Activated naive CD8-positive, alpha-beta T cell treated with anti-CD3 and anti-CD28 coated beads for 36 hours (primary cell): ENCODE measurements at places on chromosomes 3 and 15.

DNA sequence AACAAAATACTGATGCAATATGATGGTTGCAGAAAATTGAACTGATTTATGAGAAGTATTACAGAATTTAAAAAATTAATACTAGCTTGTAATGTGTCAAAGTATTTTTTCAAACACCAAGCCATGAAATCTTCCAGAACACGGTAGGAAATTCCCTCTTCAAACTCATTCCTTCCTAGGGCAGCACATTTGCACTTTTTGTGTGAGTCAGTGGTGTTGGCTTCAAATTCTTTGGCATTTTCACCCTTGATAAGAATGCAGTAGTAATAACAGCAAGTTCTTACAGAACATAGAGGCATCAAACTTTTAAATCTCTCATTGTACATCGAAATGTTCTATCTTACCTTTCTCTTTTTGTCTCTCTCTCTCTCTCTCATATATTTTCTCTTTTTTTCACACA, 191.8 kb downstream of the CGGBP1 start:
- no peak for DNase-seq

- no peak for DNase-seq
Measured at GRCh38 chr3:117350371-117350770, 640.8 kb downstream of the TUSC7 start.

DNA sequence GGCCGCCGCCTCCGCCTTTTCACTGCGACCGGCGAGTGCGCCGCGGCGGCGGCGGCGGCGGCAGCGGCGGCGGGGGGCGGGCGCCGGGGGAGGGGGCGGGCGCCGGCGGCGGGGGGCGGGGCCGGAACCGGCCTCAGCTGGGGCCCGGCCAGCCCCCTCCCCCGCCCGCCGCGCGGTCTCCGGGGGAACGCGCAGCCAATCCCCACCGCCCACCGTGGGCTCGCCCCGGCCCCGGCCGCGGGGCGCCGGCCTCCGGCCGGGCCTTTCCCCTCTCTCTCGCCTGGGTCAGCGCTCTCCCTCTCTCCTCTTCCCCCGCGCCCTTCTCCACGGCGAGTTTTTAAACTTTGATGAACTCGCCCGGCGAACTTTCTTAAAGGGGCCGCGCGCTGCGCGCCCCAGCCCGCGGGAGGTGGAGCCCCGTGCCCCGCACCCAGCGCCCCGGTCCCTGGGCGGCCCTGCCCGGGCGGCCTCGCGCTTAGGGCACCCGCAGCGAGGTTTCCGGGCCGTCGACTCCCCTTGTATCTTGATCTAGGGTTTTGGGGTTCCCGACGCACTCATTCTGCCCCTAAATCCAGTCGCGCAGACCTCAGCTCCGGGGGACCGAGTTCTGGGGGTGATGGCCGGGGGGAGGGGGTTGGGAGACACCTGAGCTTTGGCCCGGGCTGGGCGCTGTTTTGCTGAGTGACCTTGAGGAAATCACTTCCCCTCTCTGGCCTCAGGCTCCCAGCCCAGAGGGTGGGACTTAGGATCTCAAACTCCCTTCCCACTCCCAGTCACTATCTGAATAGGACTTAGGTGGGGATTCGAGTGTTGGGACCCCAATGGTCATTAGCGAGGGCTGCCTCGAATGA, at the start of gene RBPMS2:
Gene RBPMS2, minus strand, starts transcription at position 39 of the 851 bp plus-strand sequence. CDS start 270 bp downstream, outside the sequence.
- DNase-seq, result no peak

DNA sequence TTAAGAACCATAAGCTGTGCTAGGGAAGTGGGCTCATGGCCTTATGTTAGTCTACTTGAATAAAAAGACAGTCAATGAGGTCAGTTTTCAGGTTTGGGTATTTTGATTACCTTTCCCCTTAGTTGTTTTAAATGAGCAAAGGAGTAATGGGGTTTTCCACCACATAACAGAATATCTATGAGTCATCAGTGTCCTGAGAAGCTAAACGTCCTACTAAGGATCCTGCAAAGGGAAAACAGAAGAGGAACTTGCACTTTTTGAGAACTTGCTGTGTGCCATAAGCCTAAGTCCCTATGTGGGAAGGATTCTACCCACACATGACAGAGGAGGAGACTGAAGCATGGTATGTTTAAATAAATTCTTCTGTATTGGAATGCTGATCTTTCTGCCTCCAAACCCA, 292.8 kb upstream of the TMC3 start:
- no peak for DNase-seq

GRCh38 chr3:196275126-196275525, 12.4 kb downstream of the PCYT1A start:
- no peak for DNase-seq

DNA sequence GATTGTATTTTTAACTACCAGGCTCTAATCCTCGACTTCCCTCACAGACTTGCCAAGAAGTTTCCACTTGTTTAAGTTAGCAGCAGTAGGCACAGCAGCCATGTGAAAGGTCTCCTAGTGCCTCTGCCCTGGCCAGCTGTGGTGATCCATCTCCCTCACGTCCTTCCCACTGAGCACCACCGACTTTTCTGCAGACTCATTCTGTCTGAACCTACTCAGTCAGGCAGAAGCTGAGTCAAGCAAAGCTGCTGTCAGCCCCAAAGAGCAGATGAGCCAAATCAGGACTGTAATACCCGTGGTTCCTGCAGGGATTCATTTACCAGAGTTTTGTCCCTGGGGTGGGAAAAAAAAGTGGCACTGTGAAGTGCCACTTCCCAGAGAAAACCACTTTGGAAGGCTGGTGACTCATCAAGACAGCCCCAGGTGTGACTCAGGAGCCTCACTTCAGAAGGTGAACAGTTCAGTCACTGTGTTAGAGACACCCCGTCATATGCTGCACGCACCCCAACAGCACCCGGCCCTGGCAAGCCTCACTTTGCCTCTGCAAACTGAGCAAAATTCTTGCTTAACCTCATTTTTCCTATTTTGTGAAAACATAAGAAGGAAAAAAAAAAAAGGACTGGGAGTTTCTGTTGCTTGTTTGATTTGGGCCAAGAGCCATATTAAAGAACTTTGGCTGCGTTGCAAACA, 76.0 kb downstream of the WWTR1 start:
- no peak for DNase-seq

GRCh38 chr3:44835684-44836083, 26.0 kb upstream of the TMEM42 start:
- no peak for DNase-seq

DNA sequence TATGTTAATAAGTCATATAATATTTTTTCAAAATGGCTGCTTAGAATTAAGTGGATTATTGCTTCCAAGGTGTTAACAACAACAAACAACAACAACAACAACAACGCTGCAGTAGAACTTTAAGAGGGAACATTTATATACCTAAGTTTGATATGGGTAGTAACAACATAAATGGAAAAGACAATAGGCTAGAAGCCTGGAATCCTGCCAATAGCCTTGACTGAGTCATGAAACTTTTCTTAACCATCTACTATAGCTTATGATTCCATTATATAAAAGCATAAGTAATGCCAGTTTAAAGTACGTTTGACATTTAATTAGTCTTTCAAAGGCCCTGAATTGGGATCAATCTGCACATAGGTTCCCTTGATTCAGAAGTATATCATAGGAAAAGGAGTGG, 31.2 kb downstream of the SATB1 start:
- no peak for DNase-seq

DNA sequence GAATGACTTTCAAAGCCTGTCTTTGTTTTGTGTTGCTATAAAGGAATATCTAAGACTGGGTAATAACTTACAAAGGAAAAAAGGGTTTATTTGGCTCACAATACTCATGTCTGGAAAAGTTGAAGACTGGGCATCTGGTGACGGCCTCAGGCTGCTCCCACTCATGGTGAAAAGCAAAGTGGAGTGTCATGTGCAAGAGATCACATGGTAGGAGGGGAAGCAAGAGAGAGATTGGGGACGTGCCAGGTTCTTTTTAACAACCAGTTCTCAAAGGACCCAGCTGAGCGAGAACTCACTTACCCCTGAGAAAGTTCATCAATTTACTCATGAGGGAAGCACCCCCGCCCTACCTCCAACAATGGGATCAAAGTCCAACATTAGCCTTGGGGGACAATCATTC, 929.4 kb downstream of the ROBO1 start:
- DNase-seq, result no peak

DNA sequence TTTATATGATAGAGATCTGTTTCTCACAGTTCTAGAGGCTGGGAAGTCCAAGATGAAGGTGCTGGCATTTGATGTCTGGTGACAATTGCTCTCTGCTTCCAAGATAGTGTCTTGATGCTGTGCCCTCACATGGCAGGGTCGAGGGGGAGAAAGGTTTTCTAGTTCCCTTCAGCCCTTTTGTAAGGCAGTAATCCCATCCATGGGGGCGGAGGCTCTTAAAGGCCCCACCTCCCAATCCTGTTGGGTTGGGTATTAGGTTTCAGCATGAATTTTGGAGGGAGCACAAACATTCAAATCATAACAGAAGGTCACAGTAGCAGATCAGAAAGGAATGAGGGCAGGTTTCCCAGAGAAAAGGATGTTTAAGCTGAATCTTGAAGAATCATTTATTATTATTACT, 601.7 kb upstream of the ZNF717 start:
- no peak for DNase-seq

DNA sequence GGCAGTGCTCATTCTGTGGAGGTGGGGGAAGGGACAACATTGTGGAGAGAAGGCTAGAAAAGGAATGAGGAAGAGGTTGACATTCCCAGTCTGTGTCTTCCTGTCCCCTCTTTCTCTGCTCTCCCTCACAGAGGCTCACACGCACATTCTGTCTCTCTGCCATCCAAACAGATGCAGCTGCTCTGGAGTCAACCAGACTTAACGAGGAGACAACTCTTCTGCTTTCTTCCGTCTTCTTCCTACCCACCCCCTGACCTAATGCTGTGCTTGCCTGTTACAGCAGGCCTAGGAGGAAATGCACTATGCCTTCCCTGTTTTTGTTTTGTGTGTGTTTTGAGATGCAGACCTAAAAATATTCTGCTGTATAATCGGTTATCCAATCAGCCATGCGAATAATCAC, 121.9 kb downstream of the CACNA1D start:
- no peak for DNase-seq
